NCI-H2081 (cell line): ENCODE measurements at places on chromosomes 12 and 14.

- no peak for DNase-seq
Observed at GRCh38 chr14:21267886-21268616, 1.2 kb downstream of the HNRNPC start.

DNA sequence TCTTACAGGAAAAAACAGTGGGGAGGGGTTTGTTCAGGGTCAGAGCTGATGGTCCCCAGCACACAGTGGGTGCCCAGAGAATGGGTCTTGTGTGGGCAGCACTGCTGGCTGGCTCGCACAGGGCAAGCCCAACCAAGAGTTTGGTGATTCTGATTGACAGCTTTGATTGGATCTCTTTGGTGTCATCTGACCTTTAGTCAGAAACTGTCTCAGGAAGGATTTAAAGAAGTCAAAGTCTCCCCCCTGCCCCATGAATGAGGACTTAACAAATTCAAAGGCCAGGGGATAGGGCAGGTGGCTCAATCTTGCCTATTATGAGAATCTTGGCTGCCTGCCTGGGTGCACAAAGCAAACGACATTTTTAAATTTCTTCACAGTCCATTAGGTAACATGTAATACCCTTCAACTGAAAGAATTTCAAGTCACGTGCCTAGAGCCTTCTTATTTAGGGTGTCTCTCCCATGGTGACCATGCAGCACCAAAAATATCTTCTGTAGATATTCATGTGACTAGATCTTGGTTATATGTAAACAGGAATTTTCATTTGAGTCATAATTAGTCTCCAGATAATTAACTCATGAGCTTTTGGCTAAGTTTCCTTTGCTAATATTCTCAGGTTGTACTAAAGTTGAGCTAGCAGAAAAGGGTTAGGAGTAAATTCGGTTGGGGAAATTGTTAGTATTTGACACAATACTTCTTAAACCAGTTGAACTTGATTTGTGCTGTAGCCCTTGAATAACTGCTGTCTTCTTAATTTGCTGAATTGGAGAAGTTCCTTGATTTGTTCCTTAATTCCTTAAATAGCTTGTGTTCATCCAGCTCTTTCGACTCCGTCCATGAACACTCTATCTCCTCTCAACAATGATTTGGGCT is 54.5 kb upstream of the HECTD1 start:
- peak; percentile 13 for DNase-seq

DNA sequence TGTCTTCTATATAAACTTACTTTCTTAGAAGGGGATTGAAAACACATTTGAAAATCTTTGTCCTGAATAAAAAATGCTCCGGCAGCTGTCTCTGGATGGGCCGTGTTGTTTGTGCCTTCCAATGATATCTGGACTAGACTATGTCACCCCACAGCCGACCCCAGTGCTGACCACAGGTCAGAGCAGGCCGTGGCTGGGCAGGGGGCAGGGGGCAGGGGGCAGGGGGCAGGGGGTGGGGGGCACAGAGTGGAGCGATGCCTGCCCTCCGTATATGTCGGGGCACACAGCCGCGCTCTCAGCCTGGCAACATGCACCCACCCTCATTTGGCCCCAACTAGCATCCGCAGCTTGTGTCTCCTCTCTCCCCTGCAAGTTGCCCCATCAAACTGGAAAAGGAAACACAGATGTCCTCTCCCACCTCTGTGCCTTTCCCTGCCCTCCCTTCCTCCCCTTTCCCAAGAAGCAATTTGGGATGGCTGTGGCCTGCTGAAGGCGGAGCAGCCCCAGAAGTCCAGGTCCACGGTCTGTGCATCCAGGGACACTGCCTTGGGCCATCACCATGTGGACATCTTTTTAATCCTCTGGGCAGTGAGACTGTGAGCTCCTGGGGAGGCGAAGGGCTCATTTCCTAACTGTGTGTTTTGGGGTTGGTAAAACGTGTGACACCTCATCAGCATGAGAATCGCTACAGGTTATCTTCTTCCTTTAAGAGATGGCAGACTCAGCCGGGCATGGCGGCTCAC is 295.7 kb upstream of the RTL1 start:
- no peak for DNase-seq

GRCh38 chr14:92287987-92288386 is 35.0 kb upstream of the SLC24A4 start:
- DNase-seq: no peak

DNA sequence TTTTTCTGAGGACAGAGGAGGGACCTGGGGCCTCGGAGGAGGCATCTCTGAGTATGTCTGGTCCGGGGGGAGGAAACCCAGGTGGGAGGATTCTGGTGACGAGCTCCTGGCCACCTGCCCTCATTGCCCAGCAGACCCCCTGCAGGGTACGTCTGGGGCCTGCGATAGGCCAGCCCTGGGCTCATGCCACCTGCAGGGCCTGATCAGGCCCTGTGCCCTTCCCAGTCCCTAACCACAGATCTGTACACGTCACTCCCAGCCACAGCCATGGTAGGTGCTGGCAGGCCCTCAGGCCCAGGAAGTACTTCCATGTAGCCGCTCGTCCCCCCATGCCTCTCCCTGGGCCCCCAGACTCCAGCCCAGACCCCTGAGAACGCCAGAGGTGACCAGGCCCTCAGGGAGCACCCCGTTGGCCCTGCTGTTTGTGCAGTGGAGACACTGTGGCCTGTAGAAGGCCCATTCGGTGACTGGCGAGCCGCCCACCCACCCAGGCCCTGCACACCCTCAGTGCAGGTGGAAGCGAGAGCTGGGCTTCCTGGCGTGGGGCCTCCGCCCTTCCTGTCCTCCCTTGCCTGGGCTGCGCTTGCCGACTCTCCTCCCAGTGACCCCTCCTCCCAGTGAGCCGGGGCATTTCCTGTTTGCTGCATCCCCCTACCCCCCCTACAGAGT is 5.7 kb downstream of the INF2 start:
- DNase-seq: peak; percentile 73

- DNase-seq: no peak
Observed at GRCh38 chr12:30074916-30075315, 291.2 kb upstream of the TMTC1 start.

GRCh38 chr12:130436741-130437501 is 99.2 kb downstream of the PIWIL1 start:
- no peak for DNase-seq

- no peak for DNase-seq
Observed at GRCh38 chr14:76351941-76352340, 24.0 kb upstream of the ESRRB start.

- DNase-seq: peak; percentile 82
Observed at GRCh38 chr12:109899783-109900751, at the start of gene TCHP. Gene TCHP, plus strand, starts transcription at chr12:109900274. Its CDS starts 2,753 bp downstream, at chr12:109903027.

- no peak for DNase-seq
Observed at GRCh38 chr12:47223848-47224213, 144.1 kb upstream of the AMIGO2 start.

DNA sequence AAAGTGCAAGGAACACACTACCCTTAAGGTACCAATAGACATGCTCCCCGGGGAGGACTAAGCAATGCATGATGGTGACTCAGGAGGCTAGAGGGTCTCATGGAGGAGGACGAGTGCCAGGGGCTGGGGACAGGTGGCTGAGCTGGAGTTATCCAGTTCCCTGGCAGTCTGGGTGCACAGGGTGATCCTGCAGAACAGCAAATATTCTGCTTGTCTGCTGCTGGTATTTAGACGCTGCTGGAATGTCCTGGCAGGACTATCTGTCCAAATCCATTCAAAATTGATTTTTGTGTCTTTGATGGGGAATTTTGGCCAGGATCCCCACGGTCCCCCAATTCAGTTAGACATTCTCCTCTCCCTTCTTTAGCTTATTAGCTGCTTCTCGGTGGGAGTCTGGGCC is 138.7 kb downstream of the C12orf75 start:
- DNase-seq: no peak

DNA sequence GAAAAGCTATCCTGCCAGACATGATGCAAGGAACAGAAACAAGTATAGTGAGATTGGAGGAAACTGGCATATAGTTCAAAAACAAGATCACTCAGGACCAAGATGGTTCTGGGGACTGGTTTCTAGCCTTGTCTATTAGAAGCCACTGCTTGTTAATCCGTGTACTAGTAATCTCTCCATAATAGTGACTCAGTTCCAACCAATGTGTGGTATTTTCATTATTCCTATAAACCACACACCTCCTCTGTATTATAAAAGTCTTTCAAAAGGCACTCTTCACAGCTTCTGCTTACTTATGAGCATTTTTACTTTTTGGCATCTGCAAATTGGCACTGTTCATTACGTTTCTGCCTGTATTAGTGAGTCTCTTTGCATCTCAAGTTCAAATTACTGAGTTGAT is 140.3 kb downstream of the SLC6A15 start:
- DNase-seq: no peak

- DNase-seq: no peak
Observed at GRCh38 chr12:71731439-71732356, 23.0 kb upstream of the RAB21 start.

DNA sequence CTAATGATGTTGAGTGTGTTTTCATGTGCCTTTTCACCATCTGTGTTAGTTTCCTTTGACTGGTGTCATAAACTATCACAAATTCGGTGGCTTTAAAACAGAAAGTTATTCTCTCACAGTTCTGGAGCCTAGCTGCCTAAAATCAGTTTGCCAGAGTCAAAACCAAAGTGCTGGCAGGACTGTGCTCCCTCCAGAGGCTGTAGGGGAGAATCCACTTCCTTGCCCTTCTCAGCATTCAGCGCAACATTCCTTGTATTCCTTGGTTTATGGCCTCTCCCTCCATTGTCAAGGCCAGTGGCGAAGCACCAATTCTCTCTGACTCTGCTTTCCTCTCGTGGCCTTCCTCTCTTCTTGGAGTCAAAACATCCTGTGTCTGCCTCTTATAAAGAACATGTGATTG is 174.2 kb upstream of the PDE3A start:
- DNase-seq: no peak

DNA sequence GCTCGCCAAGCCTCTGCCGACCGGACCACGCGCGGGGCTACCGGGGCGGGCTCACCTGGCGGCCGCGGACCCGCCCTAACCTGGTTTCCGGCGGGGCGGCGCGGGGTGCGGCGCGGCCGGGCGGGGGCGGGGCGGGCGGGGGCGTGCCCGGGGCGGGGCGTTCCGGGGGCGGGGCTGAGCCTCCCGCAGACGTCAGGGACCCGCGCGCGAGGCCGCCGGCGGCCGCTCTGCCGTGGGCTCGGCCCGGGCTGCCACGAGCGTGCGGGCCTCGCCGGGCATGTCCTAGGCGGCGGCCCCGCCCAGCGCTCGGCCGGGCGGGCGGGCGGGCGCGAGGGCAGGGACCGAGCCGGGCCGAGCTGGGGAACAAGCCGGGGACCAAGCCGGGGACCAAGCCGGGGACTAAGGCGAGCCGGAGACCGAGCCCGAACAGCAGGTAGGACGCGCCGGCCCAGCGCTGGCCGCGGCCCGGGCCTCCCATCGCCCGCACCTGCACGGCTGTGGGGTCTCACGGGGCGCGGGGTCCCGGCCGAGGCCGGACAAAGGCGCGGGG is at the start of gene CEP170B:
TSS of gene CEP170B (plus strand) at position 188 of the 550 bp plus-strand sequence. CDS start 3,183 bp downstream, outside the sequence.
- DNase-seq: no peak

DNA sequence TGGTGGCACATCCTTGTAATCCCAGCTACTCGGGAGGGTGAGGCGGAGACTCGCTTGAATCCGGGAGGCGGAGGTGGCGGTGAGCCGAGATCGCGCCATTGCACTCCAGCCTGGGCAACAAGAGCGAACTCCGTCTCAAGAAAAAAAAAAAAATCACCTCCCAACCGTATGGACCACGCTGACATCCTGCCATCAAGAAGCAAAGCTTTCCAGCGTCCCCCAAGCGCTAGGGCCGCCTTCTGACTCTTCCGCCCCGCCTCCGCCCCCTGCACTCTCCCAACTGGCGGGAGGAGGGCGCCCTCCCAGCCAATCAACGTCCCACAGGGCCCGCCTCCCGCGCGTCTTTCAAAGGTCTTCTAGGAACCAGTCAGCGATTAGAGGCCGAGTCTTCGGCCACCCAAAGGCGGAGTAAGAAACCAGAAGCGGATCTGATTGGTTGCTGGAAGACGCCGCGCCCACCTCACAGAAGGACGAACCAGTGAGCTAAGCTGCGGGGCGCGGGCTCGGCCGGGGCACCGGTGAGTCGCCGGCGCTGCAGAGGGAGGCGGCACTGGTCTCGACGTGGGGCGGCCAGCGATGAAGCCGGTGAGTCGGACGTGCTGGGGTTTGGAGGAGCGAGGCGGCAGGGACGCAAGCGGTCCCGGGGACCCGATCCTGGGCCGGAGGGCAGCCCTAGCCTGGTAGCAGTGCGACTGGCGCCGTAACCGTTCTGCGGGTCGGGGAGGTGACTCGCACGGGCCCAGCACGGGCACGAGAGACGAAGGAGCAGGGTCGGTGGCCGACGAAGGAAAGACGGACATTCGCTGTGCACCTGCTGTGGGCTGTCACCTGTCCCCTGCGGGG is at the start of gene CDKN3:
TSS of gene CDKN3 (plus strand) at position 515 of the 843 bp plus-strand sequence. CDS start at position 577, 62 bp downstream.
- peak; percentile 97 for DNase-seq

- no peak for DNase-seq
Observed at GRCh38 chr12:116282371-116283286, 5.1 kb upstream of the MED13L start.

DNA sequence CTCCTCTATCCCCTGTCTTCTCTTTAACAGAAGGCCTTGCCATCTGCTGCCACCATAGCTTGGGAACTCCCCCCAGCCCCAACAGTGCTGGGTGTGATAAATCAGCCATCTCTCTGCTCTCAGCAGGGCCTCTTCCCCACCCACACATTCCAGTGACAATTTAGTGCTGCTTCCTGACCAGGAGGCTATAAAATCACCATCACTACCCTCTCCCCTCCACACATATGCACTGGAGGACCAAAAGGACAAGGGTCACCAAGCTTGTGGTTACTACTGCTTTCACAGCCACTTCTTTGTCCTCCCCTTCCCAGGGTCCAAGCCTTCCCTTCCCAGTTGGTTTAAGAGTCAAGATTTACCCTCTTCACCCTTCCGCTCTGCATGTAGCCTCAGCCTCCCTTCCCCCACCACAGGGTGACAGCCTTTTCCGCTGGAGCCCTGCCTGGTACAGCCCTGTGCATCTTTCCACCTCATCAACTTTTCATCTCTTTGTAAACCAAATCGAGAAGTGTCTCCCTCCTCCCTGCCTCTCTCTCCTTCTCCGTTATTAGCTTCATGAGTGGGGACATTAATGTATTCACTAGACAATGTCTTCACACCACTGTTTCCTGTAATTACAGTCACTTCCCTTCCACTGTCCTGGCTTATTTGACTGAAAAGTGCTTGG is 9.4 kb downstream of the PSMB5 start:
- DNase-seq: no peak

DNA sequence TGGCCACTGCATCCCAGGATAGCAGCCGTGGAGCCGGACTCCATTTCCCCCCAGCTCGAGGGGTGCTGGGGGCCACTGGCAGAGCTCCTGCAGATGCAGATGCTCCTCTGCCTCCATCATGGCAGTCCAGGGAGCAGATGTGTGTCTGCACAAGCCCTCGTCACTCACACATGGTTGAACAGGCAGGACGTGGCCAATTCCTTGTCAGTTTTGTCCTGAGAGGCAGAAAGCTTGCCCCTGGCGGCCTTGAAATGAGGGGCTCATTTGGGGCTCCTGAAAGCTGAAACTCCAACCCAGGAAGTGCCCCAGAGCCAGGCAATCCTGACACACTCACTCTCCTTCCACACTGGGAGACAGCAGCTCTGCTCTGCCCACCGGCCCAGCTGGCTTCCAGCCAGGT is 100.9 kb upstream of the C14orf180 start:
- DNase-seq: no peak
